ENCODE measurements at places on chromosomes 11 and 22. TPM values are rescaled to one million over a fixed set of nuclear protein-coding genes. Genes with fewer than 3 reads are reported as not detected.
A peak's percentile ranks its signal among the peaks of the same experiment; 100 is the strongest.

The SGSM1 gene
- 11.6 TPM for total RNA-seq

The HORMAD2 gene
- not detected for total RNA-seq

The SART1 gene
- 32.2 TPM for total RNA-seq

DNA sequence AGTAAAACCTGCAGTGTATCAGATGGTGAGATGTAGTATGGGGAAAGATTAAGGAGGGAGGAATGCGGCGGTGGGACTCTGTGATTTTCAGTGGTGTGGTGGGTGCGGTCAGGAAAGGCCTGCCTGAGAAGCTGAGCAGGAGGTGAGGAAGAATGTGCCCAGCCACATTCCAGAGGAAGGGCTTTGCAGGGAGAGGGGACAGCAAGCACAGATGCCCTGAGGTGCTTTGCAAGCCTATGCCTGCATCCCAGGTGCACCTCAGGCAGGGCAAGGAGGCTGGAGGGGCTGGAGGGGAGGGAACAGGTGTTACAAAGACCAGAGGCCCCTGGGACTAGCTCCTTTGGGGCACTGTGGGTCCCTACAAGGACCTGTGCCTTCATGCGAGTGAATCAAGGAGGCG is 42.1 kb downstream of the MYO7A start:
- no peak for DNase-seq

The GPR83 gene
- total RNA-seq, result 0.17 TPM

GRCh38 chr11:130217133-130218031 is 57.8 kb downstream of the ST14 start:
- no peak for DNase-seq

DNA sequence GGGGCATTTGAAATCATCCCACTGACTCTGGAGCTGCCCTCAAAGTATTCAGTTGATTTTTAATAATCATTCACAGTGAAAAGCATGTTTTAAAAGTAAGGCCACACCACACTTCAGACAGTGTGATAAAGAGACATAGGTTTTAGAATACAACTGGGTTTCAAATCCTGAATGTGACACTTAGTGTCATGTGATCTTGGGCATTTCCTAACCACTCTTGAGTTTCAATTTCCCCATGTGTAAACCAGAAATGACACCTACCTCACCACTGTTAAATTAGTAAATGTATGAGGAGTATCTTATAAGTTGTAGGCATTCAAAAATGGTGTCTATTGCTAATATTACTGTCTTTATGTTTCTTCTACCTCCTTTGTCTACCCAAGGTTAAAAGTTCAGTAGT is 5.4 kb downstream of the TMEM123 start:
- DNase-seq, result no peak

DNA sequence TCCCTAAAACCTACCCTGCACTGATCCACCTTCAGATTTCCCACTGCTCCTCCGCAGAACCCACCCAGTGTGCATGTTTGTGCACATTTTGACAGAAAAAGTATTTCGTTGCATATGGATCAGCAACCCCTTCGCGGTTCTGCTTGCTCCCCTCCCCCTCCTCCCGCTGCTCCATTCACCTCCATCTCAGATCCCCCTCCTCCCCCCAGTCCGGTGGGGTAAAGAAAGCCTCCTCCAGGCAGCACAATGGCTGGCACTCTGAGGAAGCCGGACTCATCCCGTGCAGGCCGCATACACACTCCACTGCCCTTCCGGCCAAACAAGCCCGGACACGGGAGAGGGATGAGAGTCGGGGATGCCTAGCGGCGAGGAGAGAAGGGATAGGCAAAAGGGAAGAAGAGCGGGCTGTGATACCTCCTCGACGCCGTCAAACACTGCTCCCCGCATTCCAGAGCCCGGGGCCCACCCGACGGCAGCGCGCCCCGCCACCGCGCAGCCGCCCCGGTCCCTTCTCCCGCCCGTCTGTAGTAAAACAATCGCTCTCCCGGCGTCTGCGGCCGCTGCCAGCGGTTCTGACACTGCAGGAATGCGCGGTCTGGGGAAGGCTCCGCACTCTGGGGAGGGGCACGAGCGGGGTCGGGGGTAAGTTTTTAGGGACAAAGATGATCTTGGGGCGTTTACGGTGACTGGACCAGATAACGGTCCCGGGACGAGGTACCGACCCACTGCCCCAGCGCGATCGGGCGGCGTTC is 915 bp downstream of the FEZ1 start:
- peak; percentile 55 for DNase-seq

GRCh38 chr22:50521710-50522109 is 3.7 kb downstream of the SCO2 start:
- DNase-seq, result peak; percentile 23

The OR52I1 gene
- not detected for total RNA-seq
